ENCODE measurements at places on chromosomes 7 and 10. TPM values are rescaled to one million over a fixed set of nuclear protein-coding genes. Genes with fewer than 3 reads are reported as not detected.

DNA sequence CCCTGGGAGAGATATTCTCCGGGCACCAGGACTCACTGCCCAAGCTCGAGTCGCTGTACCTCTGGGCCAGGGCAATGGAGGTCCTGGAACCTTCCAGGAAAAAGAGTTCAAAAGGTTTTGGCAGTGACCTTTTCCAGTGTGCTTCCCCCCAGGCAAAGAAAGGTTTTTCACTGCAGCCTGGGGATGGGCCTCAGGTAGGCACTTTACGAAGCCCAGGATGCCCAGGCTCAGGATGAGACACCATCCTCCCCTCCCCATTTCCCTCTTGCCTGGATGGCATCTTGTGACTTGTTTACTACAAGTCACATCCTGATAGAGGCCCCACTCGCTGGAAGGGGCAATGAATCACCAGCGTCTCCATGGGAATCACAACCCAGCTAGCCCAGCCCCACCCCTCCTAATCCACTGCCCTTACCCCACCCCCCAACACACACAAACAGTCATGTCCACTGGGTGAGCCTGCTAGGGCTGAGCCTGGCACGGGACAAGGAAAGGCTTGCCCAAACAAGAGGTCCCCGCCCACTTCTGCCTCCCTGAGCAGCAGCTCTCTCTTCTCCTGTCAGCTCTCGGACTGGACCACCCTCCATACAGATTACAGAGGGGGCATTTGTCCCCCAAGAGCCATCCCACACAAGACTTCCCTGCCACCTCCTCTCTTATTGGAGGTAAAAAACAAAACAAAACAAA is 93.8 kb upstream of the SMNDC1 start:
- no peak overlapping the region for H3K4me3 ChIP-seq
- no peak for DNase-seq
- H3K36me3 ChIP-seq, result no peaks in the 10 kb centered on the region
- peaks cover 11% of the 10 kb centered on the region for H3K4me1 ChIP-seq

GRCh38 chr10:71865561-71866041 is 14.6 kb upstream of the PSAP start:
- H3K4me1 ChIP-seq, result peaks cover 9% of the 10 kb centered on the region
- H3K4me3 ChIP-seq, result no peak overlapping the region
- H3K27me3 ChIP-seq, result no peaks in the 10 kb centered on the region
- no peak for DNase-seq
- no peaks in the 10 kb centered on the region for H3K36me3 ChIP-seq
- H3K27ac ChIP-seq, result no peak overlapping the region

GRCh38 chr10:125231116-125231812 is 70.9 kb upstream of the CTBP2 start:
- no peaks in the 10 kb centered on the region for H3K36me3 ChIP-seq
- no peaks in the 10 kb centered on the region for H3K4me1 ChIP-seq
- no peaks in the 10 kb centered on the region for H3K27me3 ChIP-seq
- no peak overlapping the region for H3K4me3 ChIP-seq
- no peak for DNase-seq

GRCh38 chr7:151012911-151013347 is 11.4 kb downstream of the ATG9B start:
- no peak overlapping the region for H3K4me3 ChIP-seq
- H3K36me3 ChIP-seq, result no peaks in the 10 kb centered on the region
- H3K4me1 ChIP-seq, result peaks cover 18% of the 10 kb centered on the region
- H3K27ac ChIP-seq, result no peak overlapping the region
- peak; percentile 63 for DNase-seq

- H3K36me3 ChIP-seq, result no peaks in the 10 kb centered on the region
- H3K4me1 ChIP-seq, result no peaks in the 10 kb centered on the region
- DNase-seq, result no peak
- no peak overlapping the region for H3K27ac ChIP-seq
These were observed 56.3 kb downstream of the LRMDA start for GRCh38 chr10:75487755-75488125.

DNA sequence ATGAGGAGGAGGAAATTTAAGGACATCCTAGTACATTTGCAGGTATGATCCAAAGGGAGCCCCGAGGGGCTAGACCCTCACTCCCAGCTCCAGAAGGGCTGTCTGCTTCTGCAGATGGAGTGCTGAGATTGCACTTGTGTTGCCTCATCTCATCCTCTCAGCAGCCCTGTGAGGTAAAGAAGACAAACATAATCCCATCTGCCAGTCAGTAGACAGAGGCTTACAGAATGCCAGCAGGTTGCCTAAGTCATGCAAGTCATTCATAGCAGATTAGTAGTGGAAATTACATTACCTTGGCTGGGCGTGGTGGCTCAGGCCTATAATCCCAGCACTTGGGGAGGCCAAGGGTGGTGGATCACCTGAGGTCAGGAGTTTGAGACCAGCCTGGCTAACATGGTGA is 45.4 kb downstream of the BLVRA start:
- H3K27ac ChIP-seq, result no peak overlapping the region
- H3K4me1 ChIP-seq, result no peaks in the 10 kb centered on the region
- no peaks in the 10 kb centered on the region for H3K27me3 ChIP-seq
- H3K4me3 ChIP-seq, result no peak overlapping the region

FAM237B gene
- polyA plus RNA-seq, result not detected

GIMAP7 gene
- polyA plus RNA-seq, result 42.9 TPM

DNA sequence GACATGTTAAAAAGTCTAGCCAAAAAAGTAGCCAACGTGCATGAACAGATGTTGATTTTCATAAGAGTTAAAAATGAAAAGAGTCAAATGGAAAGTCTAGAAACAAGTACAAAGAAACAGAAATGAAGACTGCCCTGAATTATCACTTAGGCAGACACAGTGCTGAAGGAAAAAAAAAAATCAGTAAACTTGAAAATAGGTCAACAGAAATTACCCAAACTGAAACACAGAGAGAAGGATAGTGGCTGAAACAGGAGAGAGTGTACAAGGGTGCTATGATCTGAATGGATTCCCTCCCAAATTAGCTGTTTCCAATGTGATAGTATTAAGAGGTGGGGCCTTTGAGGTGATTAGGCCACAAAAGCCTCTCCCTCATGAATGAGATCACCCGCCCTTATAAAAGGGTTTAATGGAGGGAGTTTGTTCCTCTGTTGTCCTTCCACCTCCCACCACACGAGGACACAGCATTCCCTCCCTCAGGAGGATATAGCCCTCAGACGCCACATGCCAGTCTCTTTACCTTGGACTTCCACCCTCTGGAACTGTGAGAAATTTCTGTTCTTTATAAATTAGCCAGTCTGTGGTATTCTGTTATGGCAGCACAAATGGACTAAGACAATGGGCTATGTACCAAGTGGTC is 249.7 kb downstream of the AHR start:
- H3K27me3 ChIP-seq, result no peaks in the 10 kb centered on the region
- H3K4me3 ChIP-seq, result no peak overlapping the region
- peaks cover 8% of the 10 kb centered on the region for H3K4me1 ChIP-seq
- no peaks in the 10 kb centered on the region for H3K36me3 ChIP-seq
- peak overlapping the region; percentile 0 for H3K27ac ChIP-seq

DNA sequence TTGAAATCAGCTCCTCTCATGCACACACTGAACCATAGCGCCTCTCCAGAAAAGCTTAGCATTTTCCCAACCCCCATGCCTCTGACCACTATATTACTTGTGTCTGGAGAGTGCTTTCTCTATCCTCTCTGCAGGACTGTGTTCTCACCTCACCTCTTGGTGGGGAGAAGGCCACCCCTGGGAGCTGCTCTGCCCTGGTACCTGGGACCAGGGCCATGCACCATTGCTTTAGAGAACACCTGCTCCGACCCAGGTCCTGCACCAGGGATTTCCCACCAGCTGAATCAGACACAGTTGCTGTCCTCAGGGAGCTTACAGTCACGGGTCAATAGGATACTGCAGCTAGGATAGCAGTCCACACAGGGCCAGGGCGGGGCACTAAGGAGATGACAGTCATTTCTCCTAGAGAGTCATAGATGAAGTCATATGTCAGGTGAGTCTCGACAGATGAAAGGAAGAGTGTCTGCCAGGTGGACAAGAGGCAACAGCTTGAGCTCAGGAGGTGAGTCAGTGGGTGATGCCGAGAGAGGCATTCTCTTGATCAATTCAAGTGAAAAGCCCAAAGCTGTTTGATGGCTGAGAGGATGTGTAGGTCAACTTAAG is 619 bp upstream of the LMTK2 start:
- DNase-seq, result peak; percentile 54
- H3K27ac ChIP-seq, result no peak overlapping the region
- H3K36me3 ChIP-seq, result no peaks in the 10 kb centered on the region
- peaks cover 13% of the 10 kb centered on the region for H3K4me1 ChIP-seq

DNA sequence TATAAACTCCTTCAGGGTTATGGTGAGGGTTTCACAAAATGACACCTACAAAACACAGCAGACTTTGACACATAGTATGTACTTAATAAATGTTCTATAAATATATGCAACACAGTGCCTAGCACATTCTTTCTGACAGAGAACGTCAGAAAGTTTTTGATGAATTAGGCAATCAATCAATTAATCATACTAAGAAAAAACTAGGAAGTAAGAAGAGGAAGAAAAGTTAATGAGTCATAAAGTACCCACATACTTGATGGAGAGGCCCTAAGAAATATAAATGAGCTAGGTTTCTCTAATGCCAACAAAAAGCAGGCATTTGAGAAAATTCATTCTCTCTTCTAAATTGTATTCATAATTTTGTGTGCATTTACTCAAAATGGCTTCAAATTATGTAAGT is 192.7 kb upstream of the VWC2 start:
- H3K27ac ChIP-seq, result no peak overlapping the region
- H3K4me3 ChIP-seq, result no peak overlapping the region
- no peaks in the 10 kb centered on the region for H3K4me1 ChIP-seq

DNA sequence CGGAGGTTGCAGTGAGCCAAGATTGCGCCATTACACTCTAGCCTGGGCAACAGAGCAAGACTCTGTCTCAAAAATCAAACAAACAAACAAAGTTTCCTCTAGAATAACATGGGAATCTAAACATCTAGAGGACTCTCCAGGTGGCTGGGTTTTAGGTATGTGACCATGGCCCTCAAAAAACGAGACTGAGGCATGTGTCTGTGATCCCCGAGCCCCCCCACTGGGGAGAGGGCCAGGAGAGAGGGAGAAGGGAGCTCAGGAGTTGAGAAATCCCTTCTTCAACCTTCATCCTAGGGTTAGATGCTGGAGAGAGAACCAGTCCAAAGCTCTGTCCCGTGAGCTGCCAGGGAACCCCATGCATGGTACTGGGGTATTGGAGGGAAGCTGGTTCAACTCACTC is 188.0 kb upstream of the LYZL2 start:
- no peak for DNase-seq
- no peak overlapping the region for H3K4me3 ChIP-seq
- H3K36me3 ChIP-seq, result no peaks in the 10 kb centered on the region
- no peaks in the 10 kb centered on the region for H3K27me3 ChIP-seq

GRCh38 chr7:117251687-117252086 is 71.2 kb downstream of the WNT2 start:
- H3K27me3 ChIP-seq, result no peaks in the 10 kb centered on the region
- no peak overlapping the region for H3K27ac ChIP-seq
- no peaks in the 10 kb centered on the region for H3K4me1 ChIP-seq
- H3K36me3 ChIP-seq, result no peaks in the 10 kb centered on the region
- no peak overlapping the region for H3K4me3 ChIP-seq

GRCh38 chr7:35356495-35356894 is 102.6 kb upstream of the TBX20 start:
- no peak for DNase-seq
- H3K4me3 ChIP-seq, result no peak overlapping the region
- H3K4me1 ChIP-seq, result no peaks in the 10 kb centered on the region
- H3K27ac ChIP-seq, result no peak overlapping the region

GRCh38 chr7:24891311-24891735 is 88.7 kb downstream of the OSBPL3 start:
- no peak for DNase-seq
- H3K27me3 ChIP-seq, result no peaks in the 10 kb centered on the region
- H3K36me3 ChIP-seq, result no peaks in the 10 kb centered on the region
- H3K4me1 ChIP-seq, result no peaks in the 10 kb centered on the region
- H3K4me3 ChIP-seq, result no peak overlapping the region

GLI3 gene
- 0.23 TPM for polyA plus RNA-seq

GRCh38 chr10:113326160-113327111 is 226.4 kb upstream of the HABP2 start:
- no peaks in the 10 kb centered on the region for H3K36me3 ChIP-seq
- H3K4me3 ChIP-seq, result no peak overlapping the region
- H3K4me1 ChIP-seq, result peaks cover 19% of the 10 kb centered on the region
- peak; percentile 82 for DNase-seq
- no peak overlapping the region for H3K27ac ChIP-seq
- no peaks in the 10 kb centered on the region for H3K27me3 ChIP-seq

DNA sequence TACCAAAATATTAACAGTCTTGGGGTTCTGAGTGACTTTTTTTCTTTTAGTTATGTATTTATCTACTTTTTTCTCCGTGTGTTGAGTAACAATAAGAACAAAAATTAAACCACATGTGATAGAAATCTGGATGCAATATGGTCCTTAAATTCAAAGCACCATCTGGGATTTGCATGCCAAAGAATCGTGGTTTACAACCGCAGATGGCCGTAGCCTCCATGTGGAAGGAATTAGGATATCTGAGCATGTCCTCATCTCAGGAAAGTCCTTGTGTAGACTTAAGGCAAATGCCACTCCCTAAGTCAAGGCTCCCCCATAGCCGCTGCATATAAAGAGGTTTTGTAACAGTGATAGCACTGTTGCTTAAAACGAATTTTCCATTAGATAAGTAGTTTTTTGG is 304.0 kb downstream of the ZEB1 start:
- no peaks in the 10 kb centered on the region for H3K27me3 ChIP-seq

UNCX gene
- not detected for polyA plus RNA-seq

DNA sequence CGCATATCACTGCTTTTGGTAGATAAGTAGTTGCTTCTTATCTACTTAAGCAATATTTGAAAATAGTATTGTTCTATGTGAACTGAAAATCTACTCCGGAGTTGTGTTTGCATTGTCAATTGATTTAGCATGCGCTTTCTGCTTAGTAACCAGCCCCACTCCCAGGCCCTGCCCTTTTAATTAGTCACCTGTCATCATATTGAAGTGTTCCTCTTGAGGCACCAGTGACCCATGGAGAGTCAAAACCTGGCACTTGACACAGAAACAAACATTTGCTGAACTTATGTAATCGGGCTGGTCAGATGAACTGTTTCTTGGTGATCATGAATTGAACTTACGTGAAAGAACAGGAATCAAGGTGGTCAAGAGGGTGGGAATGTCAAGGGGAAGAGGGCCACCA is 27.8 kb upstream of the CDHR3 start:
- H3K27me3 ChIP-seq, result no peaks in the 10 kb centered on the region
- H3K4me3 ChIP-seq, result no peak overlapping the region
- DNase-seq, result no peak

MYOF gene
- polyA plus RNA-seq, result 36.3 TPM

ADAP1 gene
- 109 TPM for polyA plus RNA-seq

GRCh38 chr7:6186577-6186976 is 85.8 kb downstream of the CYTH3 start:
- H3K4me3 ChIP-seq, result no peak overlapping the region
- H3K4me1 ChIP-seq, result no peaks in the 10 kb centered on the region
- no peak overlapping the region for H3K27ac ChIP-seq

GRCh38 chr10:62017491-62017870 is 116.0 kb downstream of the ARID5B start:
- DNase-seq, result no peak
- H3K4me1 ChIP-seq, result peaks cover 66% of the 10 kb centered on the region
- H3K27ac ChIP-seq, result peak overlapping the region; percentile 70
- no peaks in the 10 kb centered on the region for H3K27me3 ChIP-seq
- H3K36me3 ChIP-seq, result no peaks in the 10 kb centered on the region

- DNase-seq, result no peak
- no peaks in the 10 kb centered on the region for H3K4me1 ChIP-seq
- no peak overlapping the region for H3K27ac ChIP-seq
- no peaks in the 10 kb centered on the region for H3K27me3 ChIP-seq
- H3K36me3 ChIP-seq, result no peaks in the 10 kb centered on the region
- H3K4me3 ChIP-seq, result no peak overlapping the region
These were observed 302.2 kb downstream of the ADARB2 start for GRCh38 chr10:1434912-1435692.

Data from sigmoid colon (tissue), 7 donors.